Stimulated activated naive B cell treated with anti-CD40 and anti-IgM and Interleukin-4, amounts not matched to agents 10 μg/mL and 1 μg/mL and 100 μg/mL, for 72 hours (primary cell): ENCODE measurements at places on chromosomes 16 and 17.

DNA sequence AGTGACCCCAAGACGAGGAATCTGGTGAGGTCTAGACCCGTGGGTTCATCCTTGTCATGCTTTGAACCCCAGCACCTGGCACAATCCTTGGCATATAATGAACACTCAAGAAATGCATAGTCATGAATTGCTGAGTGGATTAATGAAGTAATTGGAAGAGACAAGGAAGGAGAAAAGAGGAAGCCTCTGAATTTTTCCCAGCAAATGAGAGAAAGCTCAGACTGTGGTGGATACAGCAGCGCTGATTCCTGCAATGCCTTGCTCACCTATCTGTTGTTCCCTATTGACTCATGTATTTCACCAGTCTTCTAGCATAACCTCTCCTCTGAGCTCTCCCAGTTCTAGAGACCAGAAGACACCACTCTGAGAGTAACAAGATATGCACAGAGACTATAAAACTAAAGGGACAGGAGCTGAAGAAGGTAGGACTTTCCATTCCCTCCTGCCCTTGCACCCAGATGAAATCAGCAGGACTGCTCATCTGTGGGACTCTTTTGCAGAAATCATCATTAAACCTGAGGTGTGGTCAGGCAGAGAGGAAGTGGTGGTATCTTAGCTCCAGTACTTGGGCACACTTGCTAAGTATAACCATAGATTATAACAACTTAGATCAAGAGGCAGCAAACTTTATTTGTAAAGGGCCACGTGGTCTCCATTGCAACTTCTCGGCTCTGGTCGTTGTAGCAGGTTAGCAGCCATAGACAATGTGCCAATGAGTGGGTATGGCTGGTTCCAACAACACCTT, 102.8 kb downstream of the MAF start:
- no peak for DNase-seq

DNA sequence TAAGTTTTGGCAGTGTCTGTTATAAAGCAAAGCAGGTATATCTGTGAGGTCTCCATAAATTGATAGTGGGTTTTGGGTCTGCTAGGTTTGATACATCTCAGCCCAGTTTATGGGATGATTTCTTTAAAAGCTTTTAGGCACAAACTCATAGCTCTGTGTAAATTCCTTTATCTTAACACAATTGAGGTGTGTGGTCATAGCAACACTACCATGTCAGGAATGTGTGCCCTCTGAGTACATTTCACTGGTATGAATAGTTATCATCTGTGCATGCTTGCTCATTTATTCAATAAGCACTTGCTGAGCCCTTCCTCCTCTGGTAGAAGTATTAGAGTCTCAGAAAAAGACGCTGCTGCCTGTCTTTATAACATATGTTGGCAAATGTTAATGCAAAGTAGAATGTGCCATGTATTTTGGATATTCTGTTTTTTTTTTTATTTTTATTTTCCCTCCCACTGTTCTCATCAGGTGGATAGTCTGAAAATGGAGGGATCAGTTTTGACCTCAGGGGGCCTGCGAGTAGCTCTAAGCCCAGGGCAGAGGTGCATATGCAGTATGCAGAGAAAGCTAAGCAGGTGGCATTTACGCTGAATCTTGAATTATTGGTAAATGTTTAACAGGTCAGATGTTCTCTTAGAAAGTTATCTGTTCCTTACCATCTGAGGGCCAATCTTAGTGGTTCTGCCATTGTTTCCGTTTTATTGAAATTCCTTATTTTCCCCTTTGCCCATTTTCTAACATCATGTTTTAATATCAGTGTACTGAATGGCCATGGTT, 90.7 kb downstream of the WNT3 start:
- DNase-seq: no peak

GRCh38 chr16:57264950-57265371, 19.5 kb downstream of the PLLP start:
- DNase-seq: no peak

GRCh38 chr16:15523939-15524338, 89.6 kb downstream of the BMERB1 start:
- DNase-seq: no peak

DNA sequence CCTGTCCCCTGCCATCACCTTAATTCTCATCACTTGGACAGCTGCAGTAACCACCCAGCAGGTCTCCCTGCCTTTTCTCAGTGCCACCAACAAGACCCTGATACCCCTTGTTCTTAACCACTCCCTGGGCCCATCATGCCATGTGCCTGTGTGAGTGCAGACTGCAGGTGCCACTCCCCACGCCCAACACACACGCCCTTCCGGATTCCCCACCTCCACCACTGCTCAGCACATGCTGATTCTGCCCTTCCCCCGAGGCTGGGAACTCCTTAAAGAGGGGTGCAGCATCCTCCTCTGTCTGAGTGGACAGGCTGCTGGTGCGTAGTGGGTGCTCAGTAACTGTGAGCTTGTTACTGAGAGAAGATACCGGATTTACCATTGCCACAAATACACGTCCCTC, 52.4 kb downstream of the PLD6 start:
- DNase-seq: no peak

DNA sequence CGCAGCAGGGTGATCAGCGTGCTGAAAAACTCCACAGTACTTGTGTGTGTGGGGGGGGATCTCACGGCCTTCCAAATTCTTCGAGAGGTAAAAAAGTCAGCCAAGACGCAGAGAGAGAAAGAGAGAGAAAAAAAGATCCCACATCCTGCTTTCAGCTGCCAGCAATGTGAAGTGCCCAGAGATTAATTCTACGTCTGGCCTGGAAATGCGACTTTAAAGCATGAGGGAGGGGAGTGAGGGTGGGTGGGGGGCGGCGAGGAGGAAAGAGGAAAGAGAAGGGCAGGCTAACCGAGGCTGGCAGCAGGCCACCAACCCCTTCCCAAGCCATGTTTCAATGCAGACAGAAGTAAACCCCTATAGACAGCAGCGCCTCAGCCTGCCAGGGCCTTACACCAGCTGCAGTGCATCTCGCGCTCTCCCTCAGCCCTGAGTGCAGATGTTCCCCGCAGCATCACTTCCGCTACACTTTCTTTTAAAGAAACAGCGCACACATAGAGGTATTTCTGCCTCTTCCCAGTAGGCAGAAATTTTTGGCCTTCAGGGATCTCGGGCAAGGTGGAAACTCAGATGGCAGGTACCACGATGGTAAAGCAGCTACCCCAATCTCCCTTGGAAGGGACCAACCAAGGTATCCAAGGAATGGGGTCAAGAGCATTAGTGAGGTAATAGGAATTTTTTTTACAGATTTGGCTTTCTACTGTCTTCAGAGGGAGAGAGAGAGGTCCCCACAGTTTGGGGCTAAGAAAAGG, 87.8 kb downstream of the SMG6 start:
- DNase-seq: peak; percentile 36

- DNase-seq: no peak
These were observed 7.6 kb upstream of the IRX5 start for GRCh38 chr16:54923055-54923473.

GRCh38 chr17:2211661-2212399, 91.8 kb downstream of the SMG6 start:
- no peak for DNase-seq

- DNase-seq: no peak
These were observed 94.5 kb downstream of the METRNL start for GRCh38 chr17:83173914-83174361.

DNA sequence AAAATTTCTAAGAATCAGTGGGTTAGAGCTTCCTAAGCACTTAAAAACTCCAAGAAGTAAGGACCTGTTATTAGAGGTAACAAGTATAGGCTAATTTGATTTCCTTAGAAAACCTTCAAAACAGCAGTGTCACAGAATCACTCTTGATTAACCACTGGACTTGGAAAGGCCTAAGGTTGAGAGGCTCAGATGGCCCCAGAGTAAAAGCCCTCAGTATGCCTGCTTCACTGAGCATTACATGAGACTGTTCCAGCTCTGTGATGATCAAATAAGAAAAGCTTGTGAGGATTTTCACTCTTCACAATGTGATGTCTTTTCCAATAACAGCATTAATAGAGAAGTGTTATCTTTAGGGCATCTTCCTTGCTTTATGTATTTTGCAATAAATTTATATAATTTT, 509.2 kb upstream of the HSBP1 start:
- no peak for DNase-seq

- no peak for DNase-seq
These were observed 491.6 kb downstream of the CDH13 start for GRCh38 chr16:83118365-83118764.

- no peak for DNase-seq
These were observed 163.9 kb downstream of the SPECC1 start for GRCh38 chr17:20173091-20173490.
